ENCODE measurements at places on chromosomes 5 and 9.
A peak's percentile ranks its signal among the peaks of the same experiment; 100 is the strongest.

GRCh38 chr5:168334280-168334679 is 42.8 kb downstream of the WWC1 start:
- peak; percentile 69 for DNase-seq

GRCh38 chr5:132666310-132667123 is 7.3 kb upstream of the IL4 start:
- no peak for DNase-seq

- DNase-seq = peak; percentile 55
Measured at GRCh38 chr5:138870611-138871010, 4.5 kb downstream of the LRRTM2 start.

GRCh38 chr9:120920806-120921178 is 5.8 kb downstream of the TRAF1 start:
- DNase-seq = no peak

- DNase-seq = no peak
Measured at GRCh38 chr5:159547466-159548195, 217.3 kb upstream of the IL12B start.

- DNase-seq = no peak
Measured at GRCh38 chr5:162289489-162289888, 221.9 kb downstream of the GABRG2 start.

GRCh38 chr5:39696672-39697398 is 272.1 kb upstream of the DAB2 start:
- DNase-seq = no peak

DNA sequence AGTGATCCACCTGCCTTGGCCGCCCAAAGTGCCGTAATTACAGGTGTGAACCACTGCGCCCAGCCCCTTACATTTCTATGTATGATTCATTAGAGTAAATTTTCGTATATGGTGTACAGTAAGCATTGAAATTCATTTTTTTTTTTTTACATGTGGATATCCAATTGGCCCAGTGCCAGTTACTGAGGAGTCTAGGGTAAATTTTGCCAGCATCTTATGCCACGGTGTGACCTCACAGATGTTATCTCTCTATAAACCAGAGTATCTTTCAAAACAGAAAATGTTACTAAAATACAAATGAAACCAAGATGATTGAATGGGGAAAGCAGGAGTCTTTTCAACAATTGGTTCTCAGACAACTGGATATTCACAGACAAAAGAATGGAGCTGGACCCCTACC is 64.7 kb downstream of the IPPK start:
- no peak for DNase-seq

GRCh38 chr9:127684576-127684975 is 22.2 kb upstream of the CFAP157 start:
- peak; percentile 62 for DNase-seq

- DNase-seq = no peak
Measured at GRCh38 chr5:124960266-124960665, 213.8 kb upstream of the ZNF608 start.

- DNase-seq = no peak
Measured at GRCh38 chr5:71843111-71843510, 124.0 kb downstream of the CARTPT start.

DNA sequence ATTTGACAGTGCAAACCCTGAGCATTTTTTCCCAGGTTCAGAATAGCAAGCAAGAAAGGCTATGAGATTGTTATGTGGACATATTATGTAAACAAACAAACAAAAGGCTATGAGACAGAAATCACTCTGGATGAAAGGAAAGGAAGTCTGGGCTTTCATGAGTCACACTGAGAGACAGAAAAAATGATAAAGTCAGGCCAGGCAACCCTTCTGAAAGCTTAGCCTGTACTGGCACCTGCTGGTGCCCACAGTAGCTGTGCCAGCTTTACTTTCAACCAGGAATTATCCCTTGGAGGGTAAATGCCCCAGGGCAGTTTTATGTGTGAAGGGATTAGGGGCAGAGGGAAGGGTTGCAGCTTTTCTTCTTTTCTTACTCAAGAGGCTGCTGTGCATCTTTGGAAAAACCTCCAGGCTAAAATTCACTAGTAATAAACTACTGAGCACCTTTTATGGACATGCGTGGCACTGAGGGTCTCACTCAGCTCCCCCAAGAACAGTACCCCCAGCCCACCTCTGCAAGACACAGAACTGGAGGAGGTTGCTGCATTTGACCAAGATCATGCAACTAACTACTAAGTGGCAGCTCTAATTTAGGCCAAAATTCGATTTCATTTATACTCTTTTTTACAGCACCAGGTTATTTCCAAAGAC is 41.7 kb downstream of the ACTL7B start:
- DNase-seq = peak; percentile 58

DNA sequence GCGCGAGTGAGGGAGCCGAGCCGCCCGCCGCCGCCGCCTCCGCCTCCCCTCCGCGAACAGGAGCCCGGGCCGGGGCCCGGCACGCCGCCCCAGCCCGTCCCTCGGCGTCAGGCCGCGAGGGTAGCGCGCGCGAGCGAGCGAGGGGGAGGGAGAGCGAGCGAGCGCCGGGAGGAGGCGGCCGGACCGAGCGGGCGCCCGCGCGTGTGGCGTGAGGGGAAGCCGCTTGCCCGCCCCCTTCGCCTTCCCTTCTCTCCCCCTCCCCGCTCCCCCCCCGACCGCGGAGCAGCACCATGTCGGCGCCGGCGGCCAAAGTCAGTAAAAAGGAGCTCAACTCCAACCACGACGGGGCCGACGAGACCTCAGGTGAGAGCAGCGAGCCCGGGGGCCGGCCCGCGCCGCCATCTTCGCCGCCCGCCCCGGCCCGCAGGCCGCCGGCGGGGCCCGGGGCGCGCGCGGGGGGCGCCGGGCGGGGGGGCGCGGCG is 312 bp downstream of the SET start:
- no peak for DNase-seq

DNA sequence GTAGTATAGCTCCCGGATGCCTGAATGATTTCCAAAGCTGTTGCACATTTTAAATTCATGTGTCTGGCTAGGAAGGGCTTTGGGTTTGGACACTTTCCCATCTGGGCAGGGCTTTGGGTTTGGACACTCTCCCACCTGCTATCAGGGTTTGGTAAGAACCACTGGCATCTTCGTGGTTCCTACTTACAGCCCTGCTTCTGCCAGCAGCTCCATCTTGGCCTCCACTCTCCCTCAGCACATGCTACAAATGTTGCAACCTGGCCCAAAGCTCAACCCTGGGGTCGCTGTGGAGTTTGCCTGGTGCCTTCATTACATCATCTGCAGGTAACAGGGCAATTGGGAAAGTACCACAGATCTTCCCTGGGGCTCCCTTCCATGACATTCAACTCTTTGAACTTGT is 3.5 kb downstream of the TMCO6 start:
- DNase-seq = no peak

Measured in mesendoderm (in vitro differentiated cells).